ENCODE measurements at places on chromosomes 13 and 19.

- no peak for DNase-seq
Measured at GRCh38 chr19:6259312-6259861, 20.4 kb downstream of the MLLT1 start.

DNA sequence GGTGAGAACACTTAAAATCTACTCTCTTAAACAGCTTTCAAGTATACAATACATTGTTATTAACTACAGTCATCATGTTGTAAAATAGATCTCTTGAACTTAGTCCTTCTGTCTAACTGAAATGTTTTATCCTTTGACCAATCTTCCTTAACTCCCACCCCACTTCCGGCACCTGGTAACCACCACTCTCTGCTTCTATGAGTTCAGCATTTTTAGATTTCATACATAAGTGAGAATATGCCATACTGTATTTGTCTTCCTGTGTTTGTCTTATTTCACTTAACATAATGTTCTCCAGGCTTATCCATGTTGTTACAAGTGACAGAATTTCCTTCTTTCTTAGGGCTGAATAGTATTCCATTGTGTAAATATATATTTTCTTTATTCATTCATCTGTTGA is 144.1 kb upstream of the TRPC4 start:
- DNase-seq: no peak

GRCh38 chr13:24232474-24232873 is 72.0 kb downstream of the SPATA13 start:
- DNase-seq: no peak

- no peak for DNase-seq
Measured at GRCh38 chr13:98542568-98543377, 34.1 kb downstream of the STK24 start.

GRCh38 chr19:10420444-10421239 is at the start of gene PDE4A:
TSS of gene PDE4A (plus strand) at chr19:10420538. CDS start at chr19:10420765, 227 bp downstream.
- DNase-seq: no peak

GRCh38 chr19:2110822-2111221 is 14.1 kb downstream of the IZUMO4 start:
- DNase-seq: no peak

DNA sequence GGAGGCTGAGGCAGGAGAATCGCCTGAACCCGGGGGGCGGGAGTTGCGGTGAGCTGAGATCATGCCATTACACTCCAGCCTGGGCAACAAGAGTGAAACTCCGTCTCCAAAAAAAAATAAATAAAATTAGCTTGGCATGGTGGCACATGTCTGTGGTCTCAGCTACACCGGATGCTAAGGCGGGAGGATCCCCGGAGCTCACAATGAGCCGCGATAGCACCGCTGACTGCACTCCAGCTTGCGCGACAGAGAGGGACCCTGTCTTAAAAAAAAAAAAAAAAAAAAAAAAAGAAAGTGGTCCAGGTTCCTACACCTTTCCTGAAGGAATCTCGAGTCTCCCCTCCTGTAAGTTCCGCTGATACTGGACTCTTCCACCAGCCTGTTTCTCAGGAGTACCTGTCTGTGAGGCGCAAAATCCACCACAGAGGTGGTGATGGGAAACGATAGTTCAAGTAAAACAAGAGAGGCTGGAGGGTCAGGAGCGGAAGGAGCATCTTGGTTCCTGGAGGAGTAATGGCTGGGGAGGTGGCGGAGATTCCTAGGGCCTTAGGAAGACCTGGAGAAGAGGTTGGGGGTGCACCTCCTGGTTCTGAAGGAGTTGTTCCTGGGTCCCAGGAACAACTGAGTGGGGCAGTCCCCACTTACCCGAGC is 471 bp downstream of the FUT1 start:
- no peak for DNase-seq

DNA sequence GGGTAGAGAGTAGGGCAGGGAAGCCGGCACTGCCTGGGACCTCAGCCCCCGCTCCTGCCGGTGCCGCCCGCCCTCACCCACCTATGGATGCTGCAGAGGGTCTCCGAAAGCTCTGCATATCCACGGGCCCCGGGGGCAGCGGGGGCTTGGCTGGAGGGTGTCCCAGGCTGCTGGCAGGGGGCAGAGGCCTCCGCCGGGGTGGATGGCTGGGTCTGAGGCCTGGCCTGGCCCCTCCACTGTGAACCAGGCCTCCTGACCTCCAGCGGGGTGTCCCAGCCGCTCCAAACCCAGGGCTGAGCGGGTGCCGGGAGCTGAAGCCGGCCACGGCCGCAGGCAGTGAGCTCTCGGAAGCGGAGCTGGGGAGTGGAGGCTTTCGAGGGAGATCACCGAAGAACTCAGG is 4.1 kb downstream of the PRAM1 start:
- DNase-seq: no peak

DNA sequence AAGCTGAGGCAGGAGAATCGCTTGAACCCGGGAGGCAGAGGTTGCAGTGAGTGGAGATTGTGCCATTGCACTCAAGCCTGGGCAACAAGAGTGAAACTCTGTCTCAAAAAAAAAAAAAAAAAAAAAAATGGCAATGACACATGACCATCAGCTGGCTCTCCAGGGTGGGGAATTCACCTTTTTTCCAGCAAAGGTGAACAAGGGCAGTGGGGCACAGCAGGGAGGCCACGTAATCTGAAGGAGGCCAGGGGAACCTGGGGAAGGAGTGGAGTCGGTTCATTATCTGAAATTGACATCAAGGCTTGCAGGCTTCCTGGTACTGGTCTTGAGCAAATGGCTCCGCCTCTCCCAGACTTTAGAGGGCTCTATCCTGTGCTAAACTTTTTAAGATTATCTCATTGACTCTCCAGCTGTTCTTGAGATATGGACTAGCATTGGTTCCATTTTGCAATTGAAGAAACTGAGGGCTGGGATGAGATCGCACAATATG is 28.1 kb downstream of the KEAP1 start:
- no peak for DNase-seq

All from SIG-M5 (cell line).